ENCODE measurements at places on chromosomes 16 and 17. TPM values are rescaled to one million over a fixed set of nuclear protein-coding genes. Genes with fewer than 3 reads are reported as not detected.

GRCh38 chr16:49345829-49346228, 27.8 kb upstream of the C16orf78 start:
- H3K4me1 ChIP-seq, result no peaks in the 10 kb centered on the region
- no peak for DNase-seq
- H3K36me3 ChIP-seq, result no peaks in the 10 kb centered on the region
- H3K27ac ChIP-seq, result no peak overlapping the region
- H3K4me3 ChIP-seq, result no peak overlapping the region

GRCh38 chr17:7705269-7706255, 560 bp downstream of the EFNB3 start:
- DNase-seq, result no peak
- peaks cover 46% of the 10 kb centered on the region for H3K36me3 ChIP-seq
- H3K4me1 ChIP-seq, result peaks cover 31% of the 10 kb centered on the region
- H3K4me3 ChIP-seq, result peak overlapping the region; percentile 33

GRCh38 chr17:47338026-47338425, 14.3 kb downstream of the EFCAB13 start:
- no peak overlapping the region for H3K27ac ChIP-seq
- DNase-seq, result no peak
- no peaks in the 10 kb centered on the region for H3K27me3 ChIP-seq
- peaks cover 5% of the 10 kb centered on the region for H3K4me1 ChIP-seq
- peaks cover 44% of the 10 kb centered on the region for H3K36me3 ChIP-seq

DNA sequence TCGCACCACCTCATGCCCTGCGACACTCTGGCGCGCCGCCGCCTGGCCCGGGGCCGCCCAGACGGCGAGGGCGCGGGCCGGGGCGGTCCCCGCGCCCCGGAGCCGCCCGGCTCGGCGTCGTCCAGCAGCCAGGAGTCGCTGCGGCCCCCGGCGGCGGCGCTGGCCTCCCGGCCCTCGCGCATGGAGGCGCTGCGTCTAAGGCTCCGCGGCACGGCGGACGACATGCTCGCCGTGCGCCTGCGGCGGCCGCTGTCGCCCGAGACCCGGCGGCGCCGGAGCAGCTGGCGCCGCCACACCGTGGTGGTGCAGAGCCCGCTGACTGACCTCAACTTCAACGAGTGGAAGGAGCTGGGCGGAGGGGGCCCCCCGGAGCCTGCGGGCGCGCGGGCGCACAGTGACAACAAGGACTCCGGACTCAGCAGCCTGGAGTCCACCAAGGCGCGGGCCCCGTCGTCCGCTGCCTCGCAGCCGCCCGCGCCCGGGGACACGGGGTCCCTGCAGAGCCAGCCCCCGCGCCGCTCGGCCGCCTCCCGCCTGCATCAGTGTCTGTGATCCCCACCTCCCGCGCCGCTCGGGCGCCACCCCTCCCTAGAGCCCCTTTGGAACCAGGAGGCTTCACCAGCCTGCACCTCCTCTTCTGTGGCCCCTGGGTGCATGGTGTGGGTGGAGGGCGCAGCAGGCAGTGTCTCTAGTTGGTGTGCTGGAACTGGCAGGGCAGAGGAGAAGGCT, 82.3 kb downstream of the ARHGAP23 start:
- H3K27me3 ChIP-seq, result peaks cover 58% of the 10 kb centered on the region
- DNase-seq, result no peak
- H3K4me1 ChIP-seq, result peaks cover 15% of the 10 kb centered on the region
- H3K4me3 ChIP-seq, result peak overlapping the region; percentile 83

- no peak for DNase-seq
Observed at GRCh38 chr16:49596648-49597291, 223.2 kb downstream of the C16orf78 start.

GRCh38 chr17:18921912-18922451, 30.0 kb upstream of the SLC5A10 start:
- DNase-seq, result no peak
- peak overlapping the region; percentile 17 for H3K4me3 ChIP-seq
- H3K36me3 ChIP-seq, result no peaks in the 10 kb centered on the region
- peaks cover 59% of the 10 kb centered on the region for H3K4me1 ChIP-seq

GRCh38 chr16:12195296-12195695, 218.8 kb downstream of the SNX29 start:
- no peaks in the 10 kb centered on the region for H3K36me3 ChIP-seq
- peaks cover 41% of the 10 kb centered on the region for H3K4me1 ChIP-seq
- no peak overlapping the region for H3K4me3 ChIP-seq

DNA sequence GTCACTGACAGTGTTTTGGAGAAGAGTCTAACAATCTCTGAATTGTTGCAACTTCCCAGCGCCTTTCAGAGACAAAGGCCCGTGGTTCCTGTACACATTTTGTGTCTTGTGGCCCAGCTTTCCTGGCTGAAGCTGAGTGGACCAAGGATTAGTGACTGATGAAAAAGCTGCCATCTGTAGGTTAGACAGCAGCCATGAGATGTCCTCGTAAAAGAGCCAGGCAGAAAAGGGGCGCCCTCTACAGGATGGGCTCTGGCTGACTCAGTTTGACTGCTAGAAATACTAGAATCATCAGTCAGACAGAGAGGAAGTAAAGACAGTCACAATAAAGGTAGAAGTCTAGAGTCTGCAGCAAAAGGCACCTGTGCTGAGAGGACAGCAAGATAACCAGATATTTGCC, 26.5 kb upstream of the NF1 start:
- H3K4me1 ChIP-seq, result no peaks in the 10 kb centered on the region
- no peak overlapping the region for H3K4me3 ChIP-seq
- DNase-seq, result peak; percentile 38
- no peaks in the 10 kb centered on the region for H3K36me3 ChIP-seq

DNA sequence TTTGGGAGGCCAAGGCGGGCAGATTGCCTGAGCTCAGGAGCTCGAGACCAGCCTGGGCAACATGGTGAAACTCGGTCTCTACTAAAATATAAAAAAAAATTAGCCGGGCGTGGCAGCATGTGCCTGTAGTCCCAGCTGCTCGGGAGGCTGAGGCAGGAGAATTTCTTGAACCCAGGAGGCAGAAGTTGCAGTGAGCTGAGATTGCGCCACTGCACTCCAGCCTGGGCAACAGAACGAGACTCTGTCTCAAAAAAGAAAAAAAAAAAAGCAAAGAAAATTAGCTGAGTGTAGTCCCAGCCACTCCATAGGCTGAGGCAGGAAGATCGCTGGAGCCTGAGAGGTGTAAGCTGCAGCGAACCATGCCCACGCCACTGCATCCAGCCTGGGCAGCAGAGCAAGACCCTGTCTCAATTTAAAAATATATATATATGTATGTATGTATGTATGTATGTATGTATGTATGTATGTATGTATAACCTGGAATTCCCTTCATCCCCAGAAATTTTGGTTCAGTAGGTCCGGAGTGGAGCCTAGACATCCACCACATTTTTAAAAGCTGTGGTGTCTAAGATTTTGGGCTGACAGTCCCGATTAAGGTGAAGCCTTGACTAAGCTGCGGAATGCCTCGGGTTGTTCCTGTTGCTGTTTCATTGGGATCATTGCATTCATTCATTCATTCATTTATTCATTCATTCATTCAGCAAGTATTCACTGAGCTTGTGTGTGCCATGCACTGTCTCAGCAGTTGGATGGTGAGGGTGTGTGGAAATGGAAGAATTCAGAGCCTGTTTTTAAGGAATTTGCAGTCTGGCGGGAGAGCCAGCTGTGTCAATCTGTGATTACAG, 25.9 kb downstream of the TMEM94 start:
- H3K4me3 ChIP-seq, result no peak overlapping the region
- DNase-seq, result no peak
- H3K36me3 ChIP-seq, result no peaks in the 10 kb centered on the region
- H3K27me3 ChIP-seq, result no peaks in the 10 kb centered on the region
- H3K27ac ChIP-seq, result no peak overlapping the region
- peaks cover 26% of the 10 kb centered on the region for H3K4me1 ChIP-seq

DNA sequence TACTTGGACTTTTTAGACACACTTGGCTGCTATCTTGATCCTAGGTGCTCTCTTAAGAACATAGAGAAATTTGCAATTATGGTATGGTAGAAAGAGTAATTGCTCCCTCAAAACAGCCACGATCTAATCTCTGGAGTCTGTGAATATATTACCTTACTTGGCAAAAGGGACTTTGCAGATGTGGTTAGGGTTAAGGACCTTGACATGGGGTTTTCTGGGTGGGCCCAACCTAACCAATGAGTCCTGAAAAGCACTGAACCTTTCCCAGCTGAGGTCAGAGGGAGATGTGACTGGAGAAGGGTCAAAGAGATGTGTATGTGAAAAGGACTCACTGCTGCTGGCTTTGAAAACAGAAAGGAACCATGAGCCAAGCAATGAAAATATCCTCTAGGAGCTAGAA, 26.7 kb upstream of the MED13 start:
- H3K4me3 ChIP-seq, result no peak overlapping the region
- peaks cover 13% of the 10 kb centered on the region for H3K27me3 ChIP-seq
- no peaks in the 10 kb centered on the region for H3K36me3 ChIP-seq
- DNase-seq, result no peak

DNA sequence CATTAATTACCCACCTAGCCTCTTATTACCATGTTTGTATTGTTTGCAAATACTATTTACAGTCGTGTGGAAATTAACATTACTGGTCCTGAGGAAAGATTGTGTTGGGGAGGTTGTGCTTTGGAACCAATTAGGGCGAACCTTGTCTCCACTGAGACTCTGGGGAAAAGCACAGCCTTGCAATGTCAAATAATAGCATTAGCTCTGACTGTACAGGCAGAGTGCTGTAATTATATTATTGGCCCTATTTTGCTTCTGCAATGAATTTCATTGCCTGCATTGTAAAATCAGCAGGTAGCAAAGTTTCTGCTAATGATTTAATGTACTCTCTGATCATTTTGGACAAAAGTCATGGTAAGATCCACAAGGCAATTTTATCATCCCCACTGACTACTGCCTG, 97.0 kb downstream of the WWOX start:
- H3K27ac ChIP-seq, result no peak overlapping the region
- H3K27me3 ChIP-seq, result no peaks in the 10 kb centered on the region
- no peaks in the 10 kb centered on the region for H3K36me3 ChIP-seq
- H3K4me1 ChIP-seq, result peaks cover 12% of the 10 kb centered on the region

GRCh38 chr17:56883616-56884015, 30.2 kb downstream of the TRIM25 start:
- DNase-seq, result no peak
- H3K36me3 ChIP-seq, result peaks cover 17% of the 10 kb centered on the region
- no peaks in the 10 kb centered on the region for H3K27me3 ChIP-seq
- peaks cover 5% of the 10 kb centered on the region for H3K4me1 ChIP-seq

GRCh38 chr17:62062302-62062701, 2.8 kb downstream of the MED13 start:
- H3K27ac ChIP-seq, result peak overlapping the region; percentile 26
- no peak for DNase-seq
- peak overlapping the region; percentile 84 for H3K4me3 ChIP-seq
- H3K36me3 ChIP-seq, result peaks cover 11% of the 10 kb centered on the region
- no peaks in the 10 kb centered on the region for H3K27me3 ChIP-seq

- no peaks in the 10 kb centered on the region for H3K36me3 ChIP-seq
- peaks cover 12% of the 10 kb centered on the region for H3K27me3 ChIP-seq
- DNase-seq, result no peak
- H3K4me1 ChIP-seq, result no peaks in the 10 kb centered on the region
- H3K4me3 ChIP-seq, result no peak overlapping the region
- H3K27ac ChIP-seq, result no peak overlapping the region
Observed at GRCh38 chr16:4231367-4231766, 10.5 kb downstream of the SRL start.

DNA sequence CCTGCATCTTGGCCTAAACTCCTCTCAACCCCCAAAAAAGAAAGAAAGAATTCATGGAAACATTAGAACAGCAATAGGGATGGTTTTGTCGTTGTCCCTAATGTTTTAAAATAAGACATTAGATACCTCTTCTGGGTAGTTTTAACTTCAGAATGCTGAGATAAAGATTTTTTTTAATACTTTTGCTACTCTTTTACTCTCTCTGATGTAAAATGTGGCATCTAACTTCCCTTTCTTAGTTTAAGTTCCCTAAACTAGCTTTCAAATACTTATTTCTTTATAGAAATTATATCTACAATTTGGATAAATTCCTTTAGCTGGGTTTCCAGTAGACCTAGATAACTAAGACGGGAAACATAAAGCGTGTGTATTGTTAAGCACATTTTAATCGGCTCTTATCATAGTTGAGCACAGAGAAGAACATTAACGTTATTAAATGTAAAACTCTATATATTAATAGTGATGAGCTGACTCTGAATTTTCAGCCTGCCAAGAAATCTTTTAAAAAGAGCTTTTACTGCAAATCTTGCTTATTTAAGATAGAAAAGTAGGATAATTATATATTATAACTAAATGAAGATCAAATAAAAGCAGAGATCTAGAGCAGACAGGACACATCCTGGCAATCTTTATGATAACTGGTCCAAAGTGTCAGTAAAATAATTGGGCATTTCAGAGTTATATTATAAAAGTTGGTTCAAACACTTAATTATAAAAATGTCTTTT, 183.2 kb downstream of the CYB561 start:
- peaks cover 13% of the 10 kb centered on the region for H3K4me1 ChIP-seq
- no peak overlapping the region for H3K4me3 ChIP-seq
- no peaks in the 10 kb centered on the region for H3K27me3 ChIP-seq
- no peak overlapping the region for H3K27ac ChIP-seq
- no peak for DNase-seq

- no peak overlapping the region for H3K4me3 ChIP-seq
- H3K36me3 ChIP-seq, result no peaks in the 10 kb centered on the region
- no peak for DNase-seq
- H3K27me3 ChIP-seq, result no peaks in the 10 kb centered on the region
- no peak overlapping the region for H3K27ac ChIP-seq
Observed at GRCh38 chr17:66466840-66467367, 164.5 kb downstream of the PRKCA start.

Gene ZNF771
- 5.0 TPM for polyA plus RNA-seq

Gene MAPK8IP3
- polyA plus RNA-seq, result 1.2 TPM

Gene ADAP2
- polyA plus RNA-seq, result 3.1 TPM

Gene CCDC102A
- 9.0 TPM for polyA plus RNA-seq

Gene TTYH2
- polyA plus RNA-seq, result 1.00 TPM

Gene TSNAXIP1
- not detected for polyA plus RNA-seq

Gene ZSCAN32
- polyA plus RNA-seq, result 11.2 TPM

Gene CDH1
- polyA plus RNA-seq, result not detected

Gene PAFAH1B1
- 16.2 TPM for polyA plus RNA-seq

Gene MMP28
- polyA plus RNA-seq, result not detected

Gene VTN
- not detected for polyA plus RNA-seq

Gene EEF2K
- 1.2 TPM for polyA plus RNA-seq

Gene ABCA8
- not detected for polyA plus RNA-seq

Gene TP53TG3
- polyA plus RNA-seq, result not detected

Gene EPX
- not detected for polyA plus RNA-seq

All from naive B cell (primary cell).